BJ (cell line): ENCODE measurements at places on chromosomes 16 and 17.

DNA sequence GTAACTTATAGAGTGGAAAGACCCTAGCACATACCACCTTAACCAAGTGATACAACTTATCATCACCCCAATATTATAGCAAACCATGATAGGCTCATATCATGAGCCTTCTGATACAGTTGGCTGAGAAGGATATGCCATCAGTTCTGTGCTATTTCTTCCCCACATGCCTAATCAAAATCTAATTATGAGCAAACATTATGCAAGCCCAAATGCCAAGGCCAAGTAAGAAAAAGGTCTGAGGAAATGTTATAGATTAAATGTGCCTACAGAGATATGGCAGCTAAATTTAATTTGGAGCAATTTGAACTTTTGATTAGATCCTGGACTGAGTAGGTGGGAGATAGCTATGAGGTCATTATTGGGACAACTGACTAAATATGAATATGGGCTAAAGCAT lies 225.9 kb upstream of the PMFBP1 start:
- DNase-seq = no peak

DNA sequence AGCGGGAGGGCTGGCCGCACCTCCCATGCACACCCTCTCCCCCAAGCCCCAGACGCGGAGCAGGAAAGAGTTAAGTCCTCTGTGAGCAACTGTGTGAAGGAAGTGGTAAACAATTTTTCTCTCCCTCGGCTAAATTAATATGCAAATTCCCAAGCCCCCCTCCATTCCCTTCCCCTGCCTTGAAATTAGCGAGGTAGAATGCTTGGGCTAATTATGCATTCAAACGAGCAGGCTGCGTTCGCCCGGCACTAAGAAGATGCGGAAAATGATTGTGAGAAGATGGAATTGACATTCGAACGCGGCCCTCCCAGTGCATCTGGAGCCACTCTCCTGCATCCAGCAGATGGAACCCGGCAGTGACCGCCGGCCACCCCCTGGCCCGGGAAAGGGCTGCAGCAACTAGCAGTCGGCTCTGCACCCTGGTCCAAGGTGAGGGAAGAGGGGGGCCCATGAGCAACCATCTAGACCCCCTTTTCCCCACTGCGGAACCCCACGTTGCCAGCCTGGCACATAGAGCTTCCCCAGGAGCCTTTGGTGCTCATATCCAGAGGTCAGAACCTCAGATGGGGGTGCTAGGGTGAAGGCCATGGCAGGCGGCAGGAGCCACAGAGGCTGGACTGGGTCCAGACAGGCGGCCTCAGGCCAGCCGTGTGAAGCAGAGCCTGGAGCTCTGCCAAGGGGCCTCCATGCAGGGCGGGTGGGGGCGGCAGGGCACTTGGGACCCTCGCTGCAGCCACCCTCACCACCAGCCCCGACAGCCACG lies 49.1 kb upstream of the ACSF3 start:
- DNase-seq = no peak

DNA sequence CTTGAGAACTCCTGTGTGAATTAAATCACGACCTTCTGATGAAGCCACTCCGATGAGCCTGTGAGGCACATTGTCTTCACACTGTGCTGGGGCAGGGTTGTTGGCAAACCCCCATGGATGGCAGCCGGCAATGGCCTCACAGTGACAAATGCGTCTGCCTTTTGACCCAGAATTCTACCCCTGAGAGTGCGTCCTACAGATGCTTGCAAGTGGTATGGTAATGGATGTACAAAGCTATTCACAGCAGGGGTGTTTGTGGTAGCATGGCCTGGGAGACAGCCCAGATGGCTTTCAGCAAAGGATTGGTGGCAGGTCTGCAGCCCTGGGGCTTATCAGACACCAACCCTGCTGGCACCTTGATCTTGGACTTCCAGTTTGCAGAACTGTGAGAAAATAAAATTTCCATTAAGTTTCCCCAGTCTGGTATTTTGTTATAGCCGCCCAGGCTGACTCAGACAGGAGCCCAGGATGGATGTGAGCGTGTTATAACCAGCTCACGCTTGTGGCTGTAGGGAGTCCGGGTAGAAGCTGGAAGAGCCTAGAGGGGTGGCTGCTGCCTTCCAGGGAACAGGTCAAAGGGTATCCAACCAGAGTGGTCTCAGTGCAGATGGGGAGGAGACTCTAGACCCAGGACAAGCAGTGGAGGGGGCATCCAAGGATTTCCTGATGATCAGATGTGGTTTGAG lies 10.1 kb downstream of the AFMID start:
- DNase-seq = no peak

- no peak for DNase-seq
These were observed 205.3 kb upstream of the TNRC6C start for GRCh38 chr17:77753246-77753645.

GRCh38 chr16:88701581-88702370 lies 4.4 kb downstream of the RNF166 start:
- no peak for DNase-seq

DNA sequence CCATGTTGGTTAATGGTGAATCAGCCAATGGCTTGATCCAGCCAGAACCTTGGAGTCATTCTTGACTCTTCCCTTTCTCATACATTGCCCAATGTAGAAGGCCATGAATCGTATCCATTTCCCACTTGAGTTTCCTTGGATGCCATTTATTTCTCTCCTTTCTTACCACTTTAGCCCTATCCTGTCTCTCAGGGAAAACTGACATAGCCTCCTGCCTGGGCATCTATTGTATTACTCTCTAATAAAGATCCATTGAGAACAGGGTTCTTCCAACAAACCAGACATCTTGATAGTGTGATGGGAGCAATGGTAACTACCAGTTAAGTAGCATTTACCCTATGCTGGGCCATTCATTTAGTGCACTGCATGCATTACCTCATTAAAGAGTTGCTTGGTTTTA lies 104.2 kb upstream of the CDH11 start:
- DNase-seq = no peak

DNA sequence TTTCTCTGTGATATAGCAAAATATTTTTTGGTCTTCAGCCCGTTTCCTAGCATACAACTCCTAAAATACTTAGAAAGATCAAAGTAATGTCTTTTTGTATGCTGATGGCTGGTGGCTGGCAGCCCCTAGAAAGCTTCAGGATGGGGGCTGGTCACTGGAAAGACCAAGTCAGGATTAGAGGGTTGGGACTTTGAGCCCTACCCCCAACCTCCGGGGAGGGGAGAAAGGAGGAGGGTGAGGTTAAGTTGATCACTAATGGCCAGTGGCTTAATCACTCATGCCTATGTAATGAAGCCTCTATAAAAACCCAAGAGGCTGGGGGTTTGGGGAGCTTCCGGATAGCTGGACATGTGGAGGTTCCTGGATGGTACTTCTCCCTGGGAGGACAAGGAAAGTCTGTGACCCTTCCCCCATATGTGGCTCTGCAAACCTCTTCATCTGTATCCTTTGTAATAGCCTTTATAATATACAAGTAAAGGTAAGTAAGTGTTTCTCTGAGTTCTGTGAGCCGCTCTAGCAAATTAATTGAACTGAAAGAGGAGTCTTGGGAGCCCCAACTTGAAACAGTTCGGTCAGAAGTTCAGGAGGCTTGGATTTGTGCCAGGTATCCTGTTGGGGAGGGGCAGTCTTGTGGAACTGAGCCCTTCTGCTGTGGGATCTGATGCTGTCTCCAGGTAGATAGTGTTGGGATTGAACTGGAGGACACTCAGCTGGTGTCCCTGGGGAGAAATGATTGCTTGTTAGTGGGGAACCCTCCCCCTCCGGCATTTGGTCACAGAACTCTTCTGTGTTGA lies 3.5 kb downstream of the SLC7A6 start:
- no peak for DNase-seq

DNA sequence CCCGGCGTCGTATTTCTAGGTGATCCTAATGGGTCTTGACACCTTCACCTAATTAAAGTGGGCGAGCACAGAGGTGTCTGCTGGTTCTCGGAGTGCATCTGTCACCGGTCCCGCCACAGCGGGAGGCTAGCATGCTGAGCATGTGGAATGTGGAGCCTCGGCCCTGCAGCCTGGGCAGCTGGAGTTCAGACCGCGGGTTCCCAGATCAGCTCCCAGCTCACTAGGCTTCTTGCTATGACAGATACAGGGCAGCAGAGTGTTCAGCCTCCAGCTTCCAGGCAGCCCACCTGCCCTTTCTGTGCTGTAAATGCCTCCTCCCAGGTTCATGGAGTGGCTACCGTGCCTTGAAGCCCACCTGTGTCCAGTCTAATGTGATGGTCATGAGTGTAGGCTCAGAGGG lies 166.7 kb downstream of the CPPED1 start:
- no peak for DNase-seq
